ENCODE measurements at places on chromosomes 5 and 9. TPM values are rescaled to one million over a fixed set of nuclear protein-coding genes. Genes with fewer than 3 reads are reported as not detected.

SLC34A1 gene
- not detected for total RNA-seq

CDH9 gene
- 57.4 TPM for total RNA-seq

SMIM3 gene
- total RNA-seq: 2.8 TPM

SECISBP2 gene
- total RNA-seq: 63.9 TPM

ST8SIA4 gene
- 76.1 TPM for total RNA-seq

C5orf58 gene
- total RNA-seq: not detected

GADD45G gene
- total RNA-seq: 8.8 TPM

GTF2H2 gene
- total RNA-seq: 47.3 TPM

FIBCD1 gene
- total RNA-seq: 2.1 TPM

CSF1R gene
- total RNA-seq: 15.7 TPM

MIGA2 gene
- 23.8 TPM for total RNA-seq

PCDHAC1 gene
- 42.7 TPM for total RNA-seq

PLPP7 gene
- 9.2 TPM for total RNA-seq

PCDHB5 gene
- 11.1 TPM for total RNA-seq

MED10 gene
- total RNA-seq: 17.8 TPM

PDE6A gene
- not detected for total RNA-seq

SELENOP gene
- 51.7 TPM for total RNA-seq

LRRC19 gene
- not detected for total RNA-seq

AHRR gene
- 1.6 TPM for total RNA-seq

IL17B gene
- not detected for total RNA-seq

IL4 gene
- not detected for total RNA-seq

PKD2L2 gene
- 0.46 TPM for total RNA-seq

ASB6 gene
- total RNA-seq: 18.2 TPM

FOXE1 gene
- total RNA-seq: not detected

PCDHGA3 gene
- total RNA-seq: 7.2 TPM

TMCO6 gene
- 4.6 TPM for total RNA-seq

FABP6 gene
- total RNA-seq: 14.8 TPM

PCDH12 gene
- total RNA-seq: 3.2 TPM

NR6A1 gene
- 2.5 TPM for total RNA-seq

GAS1 gene
- 9.9 TPM for total RNA-seq

PCDHB6 gene
- total RNA-seq: 4.2 TPM

DMRT2 gene
- 0.23 TPM for total RNA-seq
